Caki2 (cell line): ENCODE measurements at places on chromosomes 7 and 10.

GRCh38 chr10:27513451-27514191 lies 9.5 kb downstream of the RAB18 start:
- DNase-seq: peak; percentile 68

DNA sequence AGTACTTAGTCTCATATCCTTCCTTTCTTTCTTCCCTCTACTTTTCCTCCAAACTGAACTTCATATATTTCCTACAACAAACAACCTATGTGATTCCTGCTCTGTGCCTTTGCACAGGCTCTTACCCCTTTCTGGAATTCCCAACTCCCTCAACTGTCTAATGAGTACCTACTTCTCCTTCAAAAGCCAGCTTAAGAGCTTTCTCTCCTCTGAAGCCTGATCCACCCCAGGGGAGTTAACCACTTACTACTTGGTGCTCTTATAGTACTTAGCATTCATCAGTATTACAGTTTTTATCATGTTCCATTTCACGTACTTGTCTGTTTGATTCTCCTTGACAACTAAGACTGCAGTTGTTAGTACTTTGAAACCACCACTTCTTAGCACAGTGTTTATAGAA lies 246.1 kb downstream of the LRRTM3 start:
- no peak for DNase-seq

DNA sequence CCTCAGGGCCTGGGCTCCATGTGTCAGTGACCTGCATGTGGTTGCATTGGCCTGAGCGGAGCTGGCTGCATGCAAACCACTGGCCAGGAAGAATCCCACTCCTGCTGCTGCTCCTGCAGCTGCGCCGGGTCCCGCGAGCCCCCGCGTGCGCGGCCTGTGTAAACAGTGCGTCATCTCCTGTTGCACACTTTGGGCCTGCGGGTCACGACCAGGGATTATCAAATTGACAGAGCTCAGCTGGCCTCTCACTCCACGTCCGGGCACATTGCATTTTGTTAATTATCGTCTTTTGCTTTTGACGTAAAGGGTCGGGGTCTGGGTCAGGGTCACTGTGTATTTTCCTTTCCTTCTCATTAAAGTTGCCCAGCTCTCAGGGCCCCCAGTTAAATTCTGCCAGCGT lies 132.6 kb downstream of the RGS10 start:
- DNase-seq: no peak

DNA sequence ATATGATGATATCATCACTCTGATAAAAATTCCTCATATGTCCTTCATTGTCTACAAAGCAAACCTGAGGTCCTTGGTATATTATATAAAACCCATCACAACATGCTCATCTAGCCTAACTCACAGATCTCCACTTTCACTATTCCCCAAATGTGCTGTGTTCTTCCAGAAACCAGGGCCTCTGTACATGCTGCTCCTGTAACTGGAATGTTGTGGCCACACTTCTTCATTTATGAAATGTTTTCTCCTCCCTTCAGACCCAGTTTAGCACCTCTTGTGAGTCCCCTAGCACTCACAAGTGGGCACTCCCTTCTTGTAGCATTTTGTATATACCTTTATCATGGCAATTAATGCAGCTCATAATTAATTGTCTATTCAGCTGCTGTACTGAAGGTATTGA lies 61.9 kb downstream of the AASS start:
- no peak for DNase-seq

- no peak for DNase-seq
Observed at GRCh38 chr7:25901658-25902057, 250.3 kb upstream of the NFE2L3 start.

DNA sequence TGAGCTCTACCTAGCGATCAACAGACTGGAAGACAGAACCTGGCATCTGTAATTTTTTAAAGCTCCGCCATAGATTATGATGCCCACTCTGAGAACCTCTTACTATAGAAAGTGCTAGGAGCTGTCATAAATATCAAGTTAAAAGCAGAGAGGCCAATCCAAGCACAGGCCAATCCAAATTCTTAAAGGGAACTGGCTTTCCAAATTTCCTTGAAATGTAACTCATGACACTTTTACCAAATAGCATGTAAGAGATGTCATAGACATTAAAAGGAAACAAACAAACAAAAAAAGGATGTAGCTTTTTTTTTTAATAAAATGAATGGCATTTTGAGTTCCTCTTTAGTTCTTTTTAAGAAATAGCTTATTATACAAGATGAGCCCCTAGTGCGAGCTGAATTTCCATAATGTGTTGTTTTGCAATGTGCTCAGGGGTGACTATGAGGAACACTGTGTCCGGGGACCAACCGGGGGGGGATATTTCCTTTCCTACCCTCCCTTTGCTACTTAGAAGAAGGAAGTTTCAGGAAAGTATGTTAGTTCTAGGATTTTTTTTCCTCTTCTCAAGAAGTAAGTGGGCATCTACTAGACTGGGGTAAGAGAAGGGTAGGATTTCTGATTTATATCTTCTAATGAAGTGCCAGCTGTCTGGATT lies 23.7 kb upstream of the MRC1 start:
- no peak for DNase-seq

GRCh38 chr7:140641524-140642195 lies 1.0 kb upstream of the DENND2A start:
- no peak for DNase-seq

DNA sequence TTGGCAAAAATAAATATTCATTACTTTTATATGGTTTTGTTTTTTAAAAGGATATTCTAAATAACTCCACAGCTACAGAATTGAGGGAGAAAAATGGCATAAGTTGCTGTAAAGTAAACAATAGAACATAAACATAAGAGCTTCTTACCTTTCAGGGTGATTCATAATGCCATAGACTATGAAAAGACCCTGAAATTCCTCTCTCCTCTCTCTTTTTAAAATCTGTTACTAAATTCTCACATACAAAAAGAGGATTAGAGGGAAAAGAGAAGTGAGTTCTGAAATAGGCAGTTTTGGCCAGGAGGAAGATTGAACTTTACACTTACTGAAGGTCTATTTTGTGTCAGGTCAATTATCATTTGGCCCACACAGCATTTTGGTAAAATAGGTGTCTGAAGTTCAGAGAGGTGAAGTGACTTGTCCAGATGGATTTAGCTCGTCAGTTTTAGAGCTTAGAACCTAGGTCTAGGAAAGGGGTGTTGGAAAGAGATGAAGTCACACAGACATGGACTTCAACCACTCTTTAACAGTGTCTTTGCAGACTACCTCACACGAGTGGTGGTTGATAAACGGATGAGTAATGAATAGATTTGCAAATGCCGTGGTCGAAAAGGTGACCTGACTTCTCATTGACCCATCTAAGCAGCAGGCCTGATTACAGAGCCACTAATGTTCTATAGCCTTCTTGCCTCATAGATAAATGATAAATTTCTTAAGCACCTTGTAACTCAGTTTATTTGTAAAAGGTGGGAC lies 190.6 kb upstream of the CCDC6 start:
- no peak for DNase-seq

DNA sequence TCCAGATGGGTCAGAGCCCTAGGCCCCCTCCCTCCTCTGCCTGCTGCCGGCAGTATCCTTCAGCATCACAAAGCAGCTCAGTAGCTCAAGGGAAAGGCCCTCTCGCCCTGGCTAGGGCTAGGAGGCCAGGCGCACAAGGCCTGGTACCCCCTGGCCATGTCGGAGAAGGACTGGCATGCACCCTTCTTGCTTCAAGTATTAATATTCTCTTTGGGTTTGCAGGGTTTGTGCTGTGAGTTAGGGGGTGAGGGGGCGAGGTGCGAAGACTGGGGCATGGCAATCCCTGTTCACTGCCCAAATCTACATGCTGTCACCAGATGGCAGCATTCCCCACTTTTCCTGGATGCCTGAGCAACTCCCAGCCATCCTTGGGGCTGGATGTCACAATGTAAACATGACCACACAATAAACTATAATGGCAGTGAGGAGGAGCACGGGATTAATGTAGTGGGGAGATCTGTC lies 105.2 kb downstream of the NEURL1 start:
- DNase-seq: peak; percentile 61

DNA sequence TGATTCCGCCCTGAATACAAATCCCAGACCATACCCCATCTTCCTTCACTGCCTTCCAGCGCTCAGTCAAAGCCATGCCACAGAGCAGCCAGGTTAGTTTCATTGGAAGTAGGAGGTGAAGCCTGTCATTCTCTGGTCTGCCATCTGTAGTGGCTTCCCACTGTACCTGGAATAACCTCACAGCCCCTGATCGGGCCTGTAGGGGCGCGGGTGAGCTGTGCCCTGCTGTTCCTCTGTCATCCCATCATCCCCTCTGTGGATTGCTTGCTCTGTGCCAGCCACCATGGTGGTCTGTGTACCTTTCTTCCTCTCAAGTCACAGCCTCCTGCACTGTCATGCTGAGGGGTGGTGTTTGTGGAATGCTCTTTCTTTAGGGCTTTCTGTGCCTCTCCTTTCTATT lies 155.1 kb downstream of the ZNF22 start:
- no peak for DNase-seq

DNA sequence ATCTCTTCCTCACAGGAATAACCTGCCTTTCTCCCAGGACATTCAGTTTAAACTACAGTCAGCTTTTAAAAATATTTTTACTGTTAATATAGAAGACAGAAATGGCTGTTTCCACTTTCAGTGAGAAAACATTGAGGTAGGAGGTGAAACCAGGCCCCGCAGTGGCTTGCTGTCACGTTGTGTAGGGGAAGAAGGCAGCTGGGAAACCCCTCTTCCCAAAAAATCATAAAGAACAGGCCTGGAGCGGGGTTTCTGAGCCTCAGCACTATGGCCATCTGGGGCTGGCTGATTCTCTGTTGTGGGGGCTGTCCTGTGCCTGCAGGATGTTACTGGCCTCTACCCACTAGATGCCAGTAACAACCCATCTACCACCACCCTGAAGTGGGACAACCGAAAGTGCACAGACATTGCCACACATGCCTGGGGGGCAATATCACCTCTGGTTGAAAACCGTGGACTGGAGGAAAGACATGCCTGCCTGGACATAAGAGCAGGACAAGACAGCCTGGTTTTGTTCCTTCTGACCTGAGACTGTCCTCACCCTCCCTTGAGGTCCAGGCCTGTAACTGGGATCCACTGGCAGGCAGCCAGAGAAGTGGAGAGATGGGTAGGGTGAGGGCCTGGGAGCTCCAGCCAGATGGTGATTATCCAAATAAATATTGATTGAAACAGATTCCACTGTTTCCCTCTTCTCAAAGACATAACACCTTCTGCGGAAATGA lies 43.9 kb downstream of the KCNH2 start:
- DNase-seq: no peak

GRCh38 chr10:11677480-11677879 lies 64.7 kb upstream of the ECHDC3 start:
- no peak for DNase-seq

DNA sequence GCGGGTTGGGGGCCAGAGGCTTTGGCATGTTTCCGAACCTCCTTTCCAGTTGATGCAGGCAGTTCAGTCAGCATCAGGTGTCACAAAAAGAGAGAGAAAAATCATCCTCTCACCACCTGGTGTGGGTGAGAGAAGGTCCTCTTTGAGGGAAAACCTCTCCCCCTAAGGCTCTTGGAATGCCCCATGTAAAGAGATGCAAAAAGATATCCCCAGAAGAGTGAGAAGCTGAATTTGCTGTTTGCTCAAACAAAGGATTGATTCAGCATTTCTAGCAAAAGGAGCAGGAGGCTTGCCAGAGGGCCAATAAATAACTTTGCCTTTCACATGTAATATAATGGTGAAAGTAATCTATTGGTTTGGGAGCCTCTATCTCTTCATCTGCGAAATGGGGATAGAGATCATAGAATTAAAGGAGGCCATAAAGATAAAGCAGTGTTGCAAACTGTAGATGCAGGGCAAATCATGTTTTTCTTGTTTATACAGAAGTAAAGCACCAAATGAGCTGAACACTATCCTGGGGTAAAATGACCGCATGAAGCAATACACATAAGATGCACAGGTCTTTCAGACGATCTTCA lies 425.9 kb downstream of the LRMDA start:
- no peak for DNase-seq

DNA sequence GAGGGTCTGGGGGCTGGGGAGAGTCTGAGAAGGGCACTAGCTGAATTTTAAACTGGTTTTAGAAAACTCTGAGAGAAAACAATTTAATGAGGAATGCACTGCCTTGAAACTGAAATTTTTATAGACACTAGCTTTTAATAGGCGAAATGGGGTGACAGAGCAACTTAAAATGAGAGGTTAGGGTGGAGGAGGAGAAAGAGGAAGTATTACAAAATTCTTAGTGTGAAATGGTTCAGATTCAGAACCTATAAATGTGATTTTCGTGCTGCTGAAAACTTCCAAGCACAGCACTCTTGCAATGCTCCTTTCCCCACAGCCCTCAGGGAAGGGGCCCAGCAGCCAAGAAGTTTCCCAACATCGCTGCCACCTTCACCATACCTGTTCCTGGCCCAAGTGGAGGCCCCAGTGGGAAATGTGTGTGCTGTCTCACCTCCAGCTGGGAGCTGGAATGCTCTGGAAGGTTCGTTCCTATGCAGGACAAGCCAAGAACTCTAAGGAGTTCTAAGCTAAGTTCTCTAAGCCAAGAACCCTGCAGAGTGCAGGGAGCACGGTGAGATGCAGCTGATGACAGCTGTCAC lies 60.0 kb downstream of the ATXN7L1 start:
- no peak for DNase-seq

DNA sequence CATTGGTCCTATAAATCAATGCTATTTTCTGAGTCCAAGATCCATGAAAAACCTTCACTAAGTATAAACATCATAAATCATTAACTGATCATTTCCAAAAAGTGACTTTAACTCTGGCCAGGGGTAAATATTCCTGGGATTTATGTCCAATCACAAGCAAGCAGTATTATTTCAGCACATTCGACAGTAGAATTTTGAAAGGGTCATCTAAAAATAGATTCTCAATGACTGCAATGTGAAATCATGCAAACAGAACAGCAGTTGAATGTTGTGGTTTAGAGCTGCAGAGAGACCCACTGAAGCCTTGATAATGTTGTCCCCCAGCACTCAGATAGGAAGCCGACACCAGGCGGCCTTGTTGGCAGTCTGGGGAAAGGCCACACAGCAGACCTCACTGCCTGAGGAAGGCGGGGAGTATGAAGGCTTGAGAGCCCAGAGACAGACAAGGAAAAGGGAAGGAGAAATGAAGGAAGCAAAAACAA lies 38.1 kb downstream of the FAM107B start:
- no peak for DNase-seq

DNA sequence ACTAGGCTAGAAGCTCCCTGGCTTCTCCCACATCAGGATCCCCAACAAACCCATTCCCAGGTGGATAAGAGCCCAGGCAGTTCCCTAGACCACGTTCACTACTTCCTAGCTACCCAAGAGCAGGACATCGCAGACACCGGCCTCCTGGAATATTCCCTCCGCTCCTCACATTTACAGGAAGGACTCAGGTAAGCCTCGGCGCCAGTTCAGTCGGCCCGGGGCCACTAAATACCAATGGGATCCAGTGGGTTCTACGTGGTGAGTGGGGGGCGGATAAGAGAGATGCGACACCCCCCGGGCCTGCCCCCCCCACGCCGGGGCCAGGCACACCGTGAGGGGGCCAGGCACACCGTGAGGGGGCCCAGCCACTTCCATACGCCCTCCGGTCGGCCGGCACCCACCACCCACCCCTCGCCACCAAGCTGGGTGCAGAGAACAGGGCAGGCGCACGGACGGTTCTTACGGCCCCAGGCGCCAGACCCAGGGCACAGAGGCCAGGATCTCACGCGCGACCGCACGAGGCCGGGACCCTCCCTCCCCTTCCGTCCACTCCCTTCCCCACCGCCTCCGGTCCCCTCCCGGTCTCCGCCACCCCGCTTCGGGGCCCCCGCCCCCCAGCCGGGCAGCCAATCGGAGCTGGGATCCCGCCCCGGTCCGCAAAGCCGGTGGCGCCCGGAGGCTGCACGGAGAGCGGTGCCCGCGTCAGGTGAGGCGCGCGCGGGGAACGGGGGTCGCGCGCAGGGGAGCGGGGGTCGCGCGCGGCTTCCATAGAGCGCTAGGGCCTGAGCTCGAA lies at the start of gene BLVRA:
TSS of gene BLVRA (plus strand) at position 652 of the 793 bp plus-strand sequence. CDS start 12,479 bp downstream, outside the sequence.
- DNase-seq: peak; percentile 47
